ENCODE measurements at places on chromosomes 7 and 10. TPM values are rescaled to one million over a fixed set of nuclear protein-coding genes. Genes with fewer than 3 reads are reported as not detected.

GRCh38 chr7:89966067-89966664, 188.1 kb upstream of the STEAP1 start:
- no peak for DNase-seq

The FAM204A gene
- 53.7 TPM for polyA plus RNA-seq

The ANXA7 gene
- 78.9 TPM for polyA plus RNA-seq

DNA sequence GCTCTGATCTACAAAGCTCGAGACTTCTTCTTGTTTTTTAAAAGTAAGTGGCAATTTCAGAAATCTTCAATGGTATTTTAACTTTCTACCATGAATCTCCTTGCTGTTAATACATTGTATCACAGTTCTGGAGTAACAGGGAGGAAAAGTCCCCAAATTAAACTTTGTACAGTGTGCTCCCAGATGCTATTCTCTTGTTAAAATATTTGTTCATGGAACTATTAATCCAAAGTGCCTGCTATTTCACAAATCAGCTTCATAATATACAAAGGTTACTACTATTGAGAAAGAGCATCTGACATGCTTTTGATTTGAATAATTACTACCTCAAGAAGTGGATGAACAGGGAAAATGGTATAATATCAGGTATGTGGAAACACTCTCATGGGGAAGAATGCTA, 36.6 kb downstream of the SIRT1 start:
- no peak for DNase-seq

The TMEM213 gene
- not detected for polyA plus RNA-seq

DNA sequence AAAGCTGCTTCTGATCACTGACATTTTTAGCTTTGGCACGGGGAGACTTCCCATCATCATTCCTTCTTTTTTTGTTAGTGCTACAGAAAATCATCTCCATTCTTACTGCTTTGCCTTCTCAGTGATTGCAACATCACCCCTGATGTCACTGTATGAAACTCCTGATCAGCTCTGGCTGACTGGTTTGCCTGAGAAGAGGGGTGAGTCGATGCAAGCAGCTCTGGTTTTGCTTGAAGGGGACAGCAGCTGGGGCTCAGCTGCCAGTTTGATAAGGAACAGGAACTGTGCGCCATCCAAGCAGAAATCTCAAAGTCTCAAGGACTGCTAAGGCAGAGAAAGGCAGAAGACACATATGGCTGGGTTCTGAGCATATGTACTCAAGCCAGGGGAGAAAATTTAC, 808.5 kb upstream of the CELF2 start:
- DNase-seq, result peak; percentile 41

GRCh38 chr10:4066581-4067390, 281.8 kb upstream of the KLF6 start:
- DNase-seq, result no peak

The PILRA gene
- polyA plus RNA-seq, result 4.8 TPM

- DNase-seq, result no peak
These were observed 3.5 kb downstream of the MDFIC start for GRCh38 chr7:114925434-114925833.

The TMEM176B gene
- polyA plus RNA-seq, result 109 TPM

The RBP4 gene
- 2.9 TPM for polyA plus RNA-seq

The SYT15B gene
- polyA plus RNA-seq, result 0.55 TPM

DNA sequence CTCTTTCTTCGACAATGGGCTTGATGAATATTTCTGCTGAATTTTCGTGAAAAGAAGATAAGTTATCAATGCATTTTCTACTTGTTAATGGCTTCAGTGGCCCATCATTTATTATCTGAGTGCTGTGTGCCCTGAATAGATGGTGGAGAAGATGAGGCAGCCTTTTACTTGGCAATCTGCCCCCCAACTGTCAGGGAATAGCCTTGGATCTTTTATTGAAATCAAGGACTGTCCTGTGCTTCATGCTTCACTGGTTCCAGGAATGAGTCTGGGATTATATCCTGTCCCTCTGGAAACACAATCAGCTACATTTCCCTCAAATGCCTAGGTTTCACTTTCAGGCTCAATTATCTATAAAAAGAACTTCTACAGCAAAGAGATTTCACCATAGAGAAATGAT, 75.9 kb upstream of the NXPH1 start:
- no peak for DNase-seq

DNA sequence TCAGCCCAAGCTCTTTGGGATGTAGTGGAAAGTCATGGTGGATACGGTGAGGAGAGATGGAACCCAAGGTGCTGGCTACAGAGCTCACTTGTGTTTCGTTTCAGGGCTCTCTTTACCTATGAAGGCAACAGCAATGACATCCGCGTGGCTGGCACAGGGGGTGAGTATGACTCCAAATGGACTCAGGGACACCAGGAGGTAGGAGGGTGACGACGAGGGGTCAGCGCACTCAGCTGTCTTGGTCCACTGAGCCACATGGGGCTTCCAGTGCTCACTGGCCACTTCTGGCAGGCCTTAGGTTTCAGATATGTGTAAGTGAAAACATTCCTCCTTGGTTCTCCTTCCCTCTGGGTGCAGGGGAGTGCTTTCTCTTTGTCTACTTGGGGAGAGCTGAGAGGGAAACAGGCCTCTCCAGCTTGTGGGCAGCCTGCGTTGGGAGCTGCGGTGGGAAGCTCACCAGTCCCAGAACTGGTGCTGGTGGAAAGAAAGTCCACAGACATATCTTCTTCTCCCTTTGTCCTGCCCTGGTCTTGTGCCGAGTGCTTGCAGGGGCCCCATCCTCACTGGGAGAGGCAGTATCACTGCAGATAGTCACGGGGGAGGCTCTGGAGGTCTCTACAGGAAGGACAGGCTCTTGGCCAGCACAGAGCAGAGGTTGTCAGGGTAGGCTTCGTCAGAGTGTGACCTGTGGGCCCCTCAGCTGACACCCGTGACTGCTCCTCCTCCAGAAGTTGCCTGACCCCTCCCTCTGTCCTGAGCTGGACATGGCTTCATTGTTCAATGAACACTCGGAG, 5.8 kb downstream of the DBNL start:
- DNase-seq, result no peak

Measured in ovary (tissue), 10 donors.